ENCODE measurements at places on chromosomes 5 and 9. TPM values are rescaled to one million over a fixed set of nuclear protein-coding genes. Genes with fewer than 3 reads are reported as not detected.

DNA sequence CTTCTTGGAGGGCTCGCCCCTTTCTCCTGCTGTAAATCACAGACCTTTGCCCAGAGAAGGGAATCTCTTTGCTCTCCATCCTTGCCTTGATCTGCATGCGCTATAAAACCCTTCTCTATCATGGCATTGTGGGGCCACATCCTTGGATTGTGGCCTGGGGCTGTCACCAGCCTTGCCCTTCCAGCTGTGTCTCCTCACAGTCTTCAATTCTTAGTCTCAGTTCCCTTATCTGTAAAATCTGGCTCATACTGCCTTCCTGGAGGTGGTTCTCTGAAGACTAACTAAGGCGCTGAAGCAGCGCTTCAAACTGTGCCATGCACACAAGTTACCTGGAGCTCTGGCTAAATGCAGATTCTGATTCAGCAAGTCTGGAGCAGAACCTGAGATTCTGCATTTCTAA lies 53.4 kb upstream of the RARS1 start:
- H3K27ac ChIP-seq: no peak overlapping the region
- H3K36me3 ChIP-seq: no peaks in the 10 kb centered on the region
- no peak overlapping the region for H3K4me3 ChIP-seq
- no peaks in the 10 kb centered on the region for H3K4me1 ChIP-seq

- H3K4me3 ChIP-seq: no peak overlapping the region
- no peaks in the 10 kb centered on the region for H3K36me3 ChIP-seq
- H3K27ac ChIP-seq: no peak overlapping the region
- no peaks in the 10 kb centered on the region for H3K4me1 ChIP-seq
Measured at GRCh38 chr5:152332716-152333460, 72.2 kb downstream of the NMUR2 start.

DNA sequence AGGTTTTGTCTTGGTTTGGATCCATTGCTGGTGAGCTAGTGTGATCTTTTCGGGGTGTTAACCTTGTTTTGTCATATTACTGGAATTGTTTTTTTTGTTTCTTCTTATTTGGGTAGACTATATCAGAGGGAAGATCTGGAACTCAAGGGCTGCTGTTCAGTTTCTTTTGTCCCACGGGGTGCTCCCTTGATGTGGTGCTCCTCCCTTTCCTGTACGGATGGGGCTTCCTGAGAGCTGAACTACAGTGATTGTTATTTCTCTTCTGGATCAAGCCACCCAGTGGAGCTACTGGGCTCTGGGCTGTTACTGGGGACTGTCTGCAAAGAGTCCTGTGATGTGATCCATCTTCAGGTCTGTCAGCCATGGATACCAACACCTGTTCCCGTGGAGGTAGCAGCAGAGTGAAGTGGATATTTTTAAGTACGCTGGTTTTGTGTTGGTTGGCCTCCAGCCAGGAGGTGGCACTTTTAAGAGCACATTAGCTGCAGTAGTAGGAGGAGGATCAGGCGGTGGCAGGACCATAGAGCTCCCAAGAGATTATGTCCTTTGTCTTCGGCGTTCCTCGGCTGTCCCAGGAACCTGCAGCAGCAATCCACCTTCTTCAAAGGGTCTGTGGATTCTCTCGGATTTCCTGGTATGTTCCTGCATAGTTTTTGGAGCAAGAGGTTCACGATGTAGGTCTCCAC lies 27.2 kb downstream of the SCAMP1 start:
- H3K27me3 ChIP-seq: no peaks in the 10 kb centered on the region
- DNase-seq: no peak
- H3K27ac ChIP-seq: no peak overlapping the region
- H3K4me1 ChIP-seq: peaks cover 24% of the 10 kb centered on the region

GRCh38 chr9:112396872-112397271 lies 17.0 kb downstream of the HSDL2 start:
- peaks cover 2% of the 10 kb centered on the region for H3K4me1 ChIP-seq
- H3K36me3 ChIP-seq: peaks cover 9% of the 10 kb centered on the region
- no peaks in the 10 kb centered on the region for H3K27me3 ChIP-seq
- H3K4me3 ChIP-seq: no peak overlapping the region
- DNase-seq: no peak
- no peak overlapping the region for H3K27ac ChIP-seq

GRCh38 chr5:155943516-155944407 lies 383.2 kb upstream of the SGCD start:
- no peaks in the 10 kb centered on the region for H3K27me3 ChIP-seq
- H3K27ac ChIP-seq: no peak overlapping the region
- H3K4me3 ChIP-seq: no peak overlapping the region
- H3K4me1 ChIP-seq: peaks cover 5% of the 10 kb centered on the region

DNA sequence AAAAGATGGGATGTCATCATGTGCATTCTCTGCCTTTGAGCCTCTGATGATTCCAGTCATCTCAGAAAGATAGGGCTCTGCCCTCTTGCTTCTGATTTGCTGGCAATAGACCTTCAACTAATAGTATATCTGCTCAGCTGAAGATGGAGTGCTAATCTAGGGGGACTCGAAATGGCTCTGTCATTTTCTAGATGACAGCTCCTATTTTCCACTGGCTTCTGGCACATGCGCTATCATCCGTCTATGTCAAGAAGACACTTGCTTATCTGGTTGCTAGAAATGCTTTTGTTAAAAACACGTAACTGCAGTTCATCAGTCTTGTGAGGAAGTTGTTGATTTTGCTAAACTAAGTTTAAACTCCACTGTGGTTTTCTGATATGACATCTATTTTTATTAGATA lies 265.5 kb upstream of the ZNF608 start:
- no peak overlapping the region for H3K4me3 ChIP-seq
- no peaks in the 10 kb centered on the region for H3K27me3 ChIP-seq
- no peak for DNase-seq

- peaks cover 38% of the 10 kb centered on the region for H3K36me3 ChIP-seq
- no peaks in the 10 kb centered on the region for H3K27me3 ChIP-seq
- no peak overlapping the region for H3K27ac ChIP-seq
Measured at GRCh38 chr5:95892784-95893354, 68.8 kb downstream of the ELL2 start.

DNA sequence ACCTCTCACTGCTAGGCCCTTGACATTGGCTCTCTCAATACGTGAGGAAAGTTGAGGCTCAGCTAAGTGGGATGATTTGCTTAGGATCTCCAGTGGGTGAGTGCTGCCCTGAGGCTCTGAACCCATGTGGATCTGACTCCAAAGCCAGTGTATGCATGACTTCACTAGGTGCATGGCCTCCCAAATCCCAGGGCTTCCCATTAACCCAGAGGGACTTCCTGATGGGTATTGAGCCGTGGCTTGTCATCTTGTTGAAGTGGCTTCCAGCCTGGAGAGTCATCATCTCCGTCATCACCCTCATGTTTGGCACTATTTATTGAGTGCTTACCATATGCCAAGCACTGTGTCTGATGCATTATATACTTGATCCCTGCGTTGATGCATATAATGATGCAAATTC lies 37.3 kb upstream of the TEX48 start:
- peaks cover 56% of the 10 kb centered on the region for H3K4me1 ChIP-seq
- DNase-seq: no peak
- peaks cover 23% of the 10 kb centered on the region for H3K36me3 ChIP-seq
- H3K4me3 ChIP-seq: no peak overlapping the region
- peaks cover 4% of the 10 kb centered on the region for H3K27me3 ChIP-seq

DNA sequence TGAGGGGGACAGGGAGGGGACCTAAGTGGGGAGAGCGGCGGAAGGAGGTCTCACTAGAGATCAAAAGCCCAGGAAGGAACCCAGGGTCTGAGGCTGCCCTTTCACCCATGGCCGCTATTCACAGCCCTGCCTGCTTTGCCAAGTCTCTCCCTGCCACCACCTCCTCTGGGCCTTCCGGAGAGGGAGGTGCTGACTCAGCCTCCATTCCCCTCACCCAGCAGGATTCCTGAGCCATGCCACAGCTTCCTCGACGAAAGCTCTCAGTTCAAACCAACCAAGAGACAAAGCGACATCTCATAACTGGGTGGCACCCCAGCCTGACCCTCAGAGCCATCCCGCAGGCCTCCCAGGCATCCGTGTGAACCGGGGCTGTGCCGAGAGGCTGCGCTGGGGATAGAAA lies 36.7 kb downstream of the PAX5 start:
- H3K36me3 ChIP-seq: no peaks in the 10 kb centered on the region
- no peak overlapping the region for H3K4me3 ChIP-seq
- no peaks in the 10 kb centered on the region for H3K4me1 ChIP-seq
- H3K27me3 ChIP-seq: peaks cover 26% of the 10 kb centered on the region
- H3K27ac ChIP-seq: no peak overlapping the region
- no peak for DNase-seq

DNA sequence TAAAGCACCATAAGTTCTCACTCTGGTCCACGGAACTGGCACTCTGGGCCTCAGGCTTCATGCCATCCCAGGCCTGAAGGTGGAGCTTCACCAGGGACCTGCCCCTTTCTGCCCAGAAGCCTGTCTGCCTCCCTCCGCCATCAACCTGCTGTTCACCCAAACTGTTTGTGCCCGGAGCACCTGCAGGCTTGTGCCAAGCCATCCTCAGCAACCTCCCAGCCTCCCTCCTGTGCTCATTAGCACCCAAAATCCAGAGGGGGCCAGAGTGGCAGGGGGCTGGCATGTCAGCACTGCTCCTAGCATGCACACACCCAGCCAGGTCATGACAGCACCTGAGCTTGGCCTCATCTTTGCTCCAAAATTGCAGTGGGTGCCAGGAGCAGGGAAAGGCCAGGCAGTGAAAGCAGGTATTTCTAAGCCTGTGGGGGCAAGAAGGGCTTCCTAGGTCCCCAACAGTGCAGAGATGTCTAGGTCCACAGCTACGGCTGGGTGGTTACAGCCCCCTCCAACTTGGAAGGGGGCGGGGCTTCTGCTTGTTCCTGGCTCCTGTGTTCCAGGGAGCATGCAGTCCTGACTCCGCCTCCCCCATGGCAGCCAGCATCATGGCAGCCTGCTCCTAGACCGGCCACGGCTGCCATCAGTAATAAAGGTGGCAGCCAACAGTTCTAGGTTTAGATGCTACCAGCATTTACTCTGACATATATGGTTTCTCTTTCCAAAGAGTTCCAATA lies 85.1 kb downstream of the GIN1 start:
- H3K4me1 ChIP-seq: peaks cover 3% of the 10 kb centered on the region
- peaks cover 2% of the 10 kb centered on the region for H3K27me3 ChIP-seq
- no peaks in the 10 kb centered on the region for H3K36me3 ChIP-seq
- no peak overlapping the region for H3K4me3 ChIP-seq

DNA sequence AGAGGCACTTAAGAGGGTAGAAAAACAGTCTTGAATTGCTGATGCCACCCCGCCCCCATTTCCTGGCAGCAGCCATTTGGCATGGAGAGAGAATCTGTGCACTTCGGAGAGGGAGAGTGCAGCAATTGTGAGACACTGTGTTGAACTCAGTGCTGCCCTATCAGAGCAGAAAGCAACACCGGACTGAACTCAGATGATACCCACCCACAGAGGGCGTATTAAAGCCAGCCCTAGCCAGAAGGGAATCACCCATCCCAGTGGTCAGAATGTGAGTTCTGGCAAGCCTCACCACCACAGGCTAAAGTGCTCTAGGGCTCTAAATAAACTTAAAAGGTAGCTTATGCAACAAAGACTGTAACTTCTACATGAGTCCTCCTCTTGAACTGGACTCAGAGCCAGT lies 88.4 kb upstream of the RGS7BP start:
- no peak overlapping the region for H3K4me3 ChIP-seq
- H3K36me3 ChIP-seq: no peaks in the 10 kb centered on the region
- no peak for DNase-seq
- no peak overlapping the region for H3K27ac ChIP-seq
- no peaks in the 10 kb centered on the region for H3K27me3 ChIP-seq
- no peaks in the 10 kb centered on the region for H3K4me1 ChIP-seq

DNA sequence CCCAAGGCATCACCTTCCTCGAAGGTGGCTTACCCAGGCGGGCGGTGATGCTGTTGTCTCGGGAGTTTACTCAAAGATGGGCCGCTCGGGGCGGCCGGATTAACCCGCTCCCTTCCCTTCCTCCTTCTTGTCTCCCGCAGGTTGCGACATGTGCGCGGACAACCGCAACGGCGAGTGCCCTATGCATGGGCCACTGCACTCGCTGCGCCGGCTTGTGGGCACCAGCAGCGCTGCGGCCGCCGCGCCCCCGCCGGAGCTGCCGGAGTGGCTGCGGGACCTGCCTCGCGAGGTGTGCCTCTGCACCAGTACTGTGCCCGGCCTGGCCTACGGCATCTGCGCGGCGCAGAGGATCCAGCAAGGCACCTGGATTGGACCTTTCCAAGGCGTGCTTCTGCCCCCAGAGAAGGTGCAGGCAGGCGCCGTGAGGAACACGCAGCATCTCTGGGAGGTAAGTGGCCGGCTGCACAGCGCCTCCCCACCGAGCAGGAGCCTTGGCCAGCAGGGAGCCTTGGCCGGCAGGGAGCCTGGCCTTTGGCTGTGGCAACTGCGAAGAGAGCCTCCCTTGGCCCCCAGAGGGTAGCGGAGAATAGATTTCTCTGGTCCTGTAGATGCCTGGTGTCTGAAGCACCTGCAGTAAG lies 10.6 kb downstream of the PRDM6 start:
- no peak for DNase-seq
- H3K27me3 ChIP-seq: peaks cover 64% of the 10 kb centered on the region
- H3K27ac ChIP-seq: no peak overlapping the region
- H3K36me3 ChIP-seq: no peaks in the 10 kb centered on the region
- peaks cover under 1% of the 10 kb centered on the region for H3K4me1 ChIP-seq

DNA sequence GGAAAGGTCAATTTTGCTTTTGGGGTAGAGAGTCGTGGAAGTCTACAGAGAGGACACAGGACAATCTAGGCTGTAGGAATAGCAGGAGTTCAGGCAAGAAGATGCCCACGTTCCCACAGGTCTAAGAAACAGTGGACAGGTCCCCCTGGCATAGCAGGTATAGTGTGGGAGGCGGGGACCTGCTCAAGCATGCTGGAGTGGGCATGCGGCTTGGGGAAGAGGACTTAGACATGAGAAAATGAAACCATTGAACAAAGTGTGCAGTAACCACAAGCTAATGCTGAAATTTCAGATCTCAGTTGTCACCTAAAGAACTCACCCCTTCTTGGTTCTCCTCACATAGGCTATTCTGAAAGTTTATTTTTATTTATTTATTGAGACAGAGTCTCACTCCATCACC lies 142.8 kb upstream of the EFNA5 start:
- H3K27me3 ChIP-seq: peaks cover 6% of the 10 kb centered on the region
- no peak overlapping the region for H3K4me3 ChIP-seq
- H3K27ac ChIP-seq: no peak overlapping the region
- no peaks in the 10 kb centered on the region for H3K4me1 ChIP-seq

DNA sequence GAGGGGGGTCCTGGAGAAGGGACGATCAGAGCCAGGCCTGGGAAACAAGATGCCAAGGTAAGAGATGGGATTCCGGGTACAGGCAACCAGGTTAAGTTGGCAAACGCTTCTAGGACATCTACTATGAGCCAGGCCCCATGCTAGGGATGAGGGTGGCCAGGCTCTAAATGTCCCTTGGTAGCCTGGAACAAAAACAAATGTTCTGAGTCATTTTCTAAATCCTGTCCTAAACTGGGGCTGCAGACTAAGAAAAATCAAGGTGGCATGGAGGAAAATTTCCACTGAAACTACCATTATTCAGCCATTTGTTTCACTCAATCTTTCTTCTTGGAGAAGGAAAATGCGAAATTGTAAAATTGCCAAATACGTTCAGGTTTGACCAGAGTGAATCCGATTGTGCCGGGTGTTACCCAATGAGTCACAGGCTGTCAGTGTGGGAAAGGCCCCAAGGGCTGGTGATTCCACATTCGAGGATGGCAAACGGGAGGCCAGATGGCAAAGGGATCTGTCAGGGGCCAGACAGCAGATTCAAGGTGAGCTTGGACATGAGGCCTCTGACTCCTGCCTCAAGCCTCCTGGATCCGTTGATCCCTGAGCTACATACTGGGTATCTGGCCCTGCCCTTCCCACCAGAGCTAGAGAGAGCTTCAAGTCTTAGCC lies 57.6 kb downstream of the PAX5 start:
- H3K36me3 ChIP-seq: no peaks in the 10 kb centered on the region
- no peak overlapping the region for H3K4me3 ChIP-seq
- peaks cover 7% of the 10 kb centered on the region for H3K27me3 ChIP-seq
- no peaks in the 10 kb centered on the region for H3K4me1 ChIP-seq
- H3K27ac ChIP-seq: no peak overlapping the region

The PHF19 gene
- 216 TPM for total RNA-seq

The ZNF474 gene
- total RNA-seq: not detected

The PDE4D gene
- total RNA-seq: 80.7 TPM

Measured in activated CD8-positive, alpha-beta T cell treated with anti-CD3 and anti-CD28 coated beads for 36 hours (primary cell).